Stimulated activated CD4-positive, alpha-beta T cell treated with anti-CD3 and anti-CD28 coated beads, TNF-alpha, amount 100 ng/mL, for 24 hours (primary cell): ENCODE measurements at places on chromosomes 3 and 15.

- DNase-seq: no peak
Measured at GRCh38 chr3:61776390-61776789, 215.0 kb downstream of the PTPRG start.

DNA sequence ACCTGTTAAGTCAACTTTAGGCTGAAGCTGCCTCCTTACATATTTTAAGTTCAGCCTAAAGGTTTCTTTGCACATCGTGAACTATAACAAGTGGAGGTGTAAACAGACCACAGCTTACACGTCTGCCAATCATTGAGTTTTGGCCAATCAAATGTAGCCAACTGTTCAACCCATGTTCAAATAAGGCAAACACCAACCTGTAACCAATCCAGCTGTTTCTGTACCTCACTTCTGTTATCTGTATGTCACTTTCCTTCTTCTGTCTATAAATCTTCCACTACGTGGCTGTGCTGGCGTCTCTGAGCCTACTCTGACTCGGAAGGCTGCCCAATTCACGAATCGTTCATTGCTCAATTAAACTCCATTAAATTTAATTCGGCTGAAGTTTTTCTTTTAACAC, 356.0 kb downstream of the TBC1D5 start:
- no peak for DNase-seq

- no peak for DNase-seq
Measured at GRCh38 chr15:66078196-66078928, 175.2 kb downstream of the MEGF11 start.

DNA sequence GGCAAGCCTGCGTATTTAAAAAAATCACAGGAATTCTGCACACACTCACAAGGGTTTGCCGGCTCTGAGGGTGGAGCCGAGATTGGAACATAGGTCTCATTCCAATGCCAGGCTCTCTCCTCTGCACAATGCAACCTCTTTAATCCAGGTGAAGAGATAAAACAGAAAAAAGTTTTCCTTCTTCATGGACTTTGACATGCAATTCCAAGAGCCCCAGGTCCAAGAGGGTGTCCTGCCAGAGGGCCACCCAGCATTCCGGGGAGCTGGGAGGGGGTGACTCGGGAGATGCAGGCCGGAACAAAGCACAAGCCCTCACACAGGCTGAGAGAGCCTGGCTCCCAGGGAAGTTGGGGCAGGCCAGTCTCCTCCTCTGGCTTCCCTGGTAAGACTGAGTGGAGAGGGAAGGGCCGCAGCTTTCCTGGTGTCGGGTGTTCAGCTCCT, 6.7 kb upstream of the SLC12A8 start:
- DNase-seq: no peak

DNA sequence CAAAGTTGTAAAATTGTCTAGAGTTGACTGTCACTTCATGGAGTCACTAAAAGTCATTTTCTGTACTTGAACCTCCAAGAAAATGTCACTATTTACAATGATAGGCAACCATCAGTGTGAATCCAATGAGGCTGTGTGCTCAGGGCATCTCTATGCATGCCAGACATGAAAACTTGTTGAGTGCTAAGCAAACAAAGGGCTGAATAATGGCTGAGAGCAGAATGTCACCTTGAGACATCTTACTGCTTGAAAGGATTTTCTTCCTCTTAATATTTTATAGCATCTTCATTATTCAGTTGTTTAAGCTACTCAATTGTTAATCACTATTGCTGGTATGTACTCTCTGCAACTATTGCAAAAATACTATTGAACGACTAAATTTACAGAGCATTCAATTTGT, 184.7 kb downstream of the PLCH1 start:
- DNase-seq: no peak

- DNase-seq: no peak
Measured at GRCh38 chr15:27865323-27865922, 233.7 kb downstream of the OCA2 start.

- no peak for DNase-seq
Measured at GRCh38 chr15:91611561-91612323, 241.8 kb upstream of the SLCO3A1 start.

DNA sequence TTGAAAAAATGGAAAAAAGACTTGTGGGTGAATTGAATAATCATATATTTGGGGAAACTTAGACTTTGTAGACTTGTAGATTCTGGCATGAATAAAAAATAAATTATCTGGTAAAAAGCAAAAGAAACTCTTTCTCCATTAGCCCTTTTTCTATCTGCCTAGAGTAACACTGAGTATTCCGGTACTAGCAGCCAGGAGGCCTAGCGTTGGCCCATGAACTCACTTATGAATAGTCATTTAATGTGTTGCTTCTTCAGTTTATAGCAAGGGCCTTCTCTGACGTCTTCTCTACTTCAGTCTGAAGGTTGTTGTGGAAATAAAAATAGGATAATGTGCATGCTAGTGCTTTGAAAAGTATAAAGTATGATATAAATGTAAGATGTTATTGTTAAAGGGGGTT, 851.2 kb upstream of the NR2F2 start:
- DNase-seq: no peak

DNA sequence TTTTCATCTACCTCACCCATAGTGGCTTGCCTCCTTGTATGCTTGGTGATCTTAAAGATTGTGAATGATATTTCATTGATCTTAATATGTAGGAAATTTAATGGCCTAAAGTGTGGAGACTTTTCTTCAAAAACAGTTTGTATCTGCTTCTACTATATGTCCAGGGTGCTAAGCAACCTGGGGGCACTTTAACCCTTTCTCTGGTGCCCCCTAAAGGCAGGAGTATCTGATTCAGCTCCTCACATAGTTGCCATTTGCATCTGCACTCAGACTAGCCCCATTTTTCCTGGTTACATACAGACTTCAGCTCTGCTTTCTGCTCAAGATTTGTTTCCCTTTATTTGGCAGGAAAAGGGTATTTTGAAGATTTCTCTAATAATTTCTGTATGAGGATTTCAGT, 5.2 kb upstream of the PFN2 start:
- no peak for DNase-seq

GRCh38 chr3:57855943-57856342, 99.8 kb downstream of the SLMAP start:
- no peak for DNase-seq

- no peak for DNase-seq
Measured at GRCh38 chr3:65883613-65884012, 155.1 kb downstream of the MAGI1 start.
